IMR-90 (cell line): ENCODE measurements at places on chromosomes 7 and 10. TPM values are rescaled to one million over a fixed set of nuclear protein-coding genes. Genes with fewer than 3 reads are reported as not detected.

DNA sequence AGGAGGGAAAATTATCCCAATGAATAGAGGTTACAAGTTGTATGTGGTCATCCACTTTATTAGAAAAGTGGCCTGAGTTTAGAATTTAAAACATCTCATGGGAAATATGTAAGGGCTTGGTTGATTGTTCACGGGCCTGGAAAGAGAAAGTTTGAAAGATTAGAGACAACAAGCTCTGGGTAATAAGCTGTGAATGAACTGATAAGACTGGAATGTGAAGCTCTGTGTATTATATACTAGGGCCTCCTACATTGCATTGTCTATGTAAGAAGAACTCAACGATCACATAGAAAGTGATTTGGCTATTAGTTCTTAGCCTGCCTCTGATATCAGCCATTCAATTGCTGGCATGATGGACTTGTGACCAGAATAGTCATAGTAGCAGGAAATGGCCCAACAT is 199.2 kb upstream of the MAGI2 start:
- peak; percentile 40 for DNase-seq

DNA sequence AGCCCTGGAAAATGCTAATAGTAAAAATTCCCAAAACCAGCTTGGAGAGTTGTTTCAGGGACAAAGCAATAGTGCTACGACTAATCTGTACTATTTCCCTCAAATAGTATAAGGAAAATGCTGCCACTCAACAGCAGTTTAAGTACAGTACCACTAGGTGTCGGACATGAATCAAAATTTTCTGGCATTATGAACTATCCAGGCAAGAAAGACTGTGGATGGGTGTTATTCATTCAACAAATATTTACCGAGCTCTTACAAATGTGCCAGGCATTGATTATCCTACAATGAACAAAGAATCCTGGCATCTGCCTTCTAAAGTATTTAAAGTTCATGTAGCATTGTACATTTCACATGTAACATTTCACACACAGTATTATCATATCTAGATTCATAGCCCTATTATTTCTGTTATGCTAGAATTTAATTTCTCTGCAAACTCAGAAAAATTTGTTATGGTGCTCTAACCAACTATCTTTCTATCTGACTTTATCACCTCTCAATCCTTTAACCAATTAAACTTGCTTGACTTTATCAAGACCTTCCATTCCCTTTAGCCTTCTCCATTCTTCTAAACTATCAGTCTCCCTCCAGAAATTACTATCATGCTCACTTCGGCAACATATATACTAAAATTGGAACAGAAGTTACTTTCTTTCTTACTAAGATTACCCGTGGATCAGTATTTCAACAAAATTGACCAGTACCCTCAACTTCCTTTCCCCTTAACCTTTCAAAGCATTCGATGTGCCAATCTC is 80.6 kb downstream of the ARHGAP21 start:
- peak; percentile 88 for DNase-seq

DNA sequence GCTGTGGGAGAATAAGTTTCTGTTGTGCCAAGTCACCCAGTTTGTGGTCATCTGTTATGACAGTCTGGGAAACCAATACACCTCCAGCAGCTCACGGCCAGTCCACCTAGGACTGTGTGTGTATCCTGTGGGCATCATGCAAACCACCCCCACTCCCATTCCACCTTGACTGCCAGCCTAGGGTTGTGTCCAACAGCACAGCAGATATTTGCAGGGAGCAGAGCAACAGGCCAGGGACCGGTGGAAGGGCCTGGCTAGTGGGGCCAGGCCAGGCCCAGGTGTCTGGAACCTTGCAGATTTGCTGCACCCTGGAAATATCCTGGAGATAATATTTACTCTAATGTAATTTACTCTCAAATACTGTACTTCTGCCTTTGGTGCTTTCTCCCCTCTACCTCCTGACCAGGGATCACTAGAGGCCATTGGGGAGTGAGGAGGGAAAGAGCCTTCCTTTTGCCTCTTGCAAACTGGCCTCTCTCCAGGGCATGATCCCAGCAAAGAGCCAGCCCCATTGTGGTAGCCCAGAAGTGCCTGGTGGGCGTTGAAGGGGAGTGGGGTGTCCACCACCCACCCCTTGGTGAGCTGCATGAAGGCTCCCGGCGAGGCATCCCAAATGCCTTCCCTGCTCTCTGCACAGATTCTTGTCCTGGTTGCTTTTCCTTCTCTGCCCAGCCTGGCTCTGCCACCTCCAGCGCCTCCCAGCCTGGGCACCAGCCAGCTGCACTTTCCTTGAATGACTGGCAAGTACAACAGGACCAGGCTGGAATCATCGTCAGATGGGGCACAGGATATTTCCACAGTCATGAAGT is 15.2 kb upstream of the TPST1 start:
- DNase-seq: no peak

GRCh38 chr7:116836048-116836447 is 26.3 kb upstream of the CAPZA2 start:
- DNase-seq: no peak

Gene TRIM73
- 0.18 and 0.28 TPM in 2 replicates for total RNA-seq

Gene SPACDR
- total RNA-seq: 0.54 and 1.1 TPM in 2 replicates

DNA sequence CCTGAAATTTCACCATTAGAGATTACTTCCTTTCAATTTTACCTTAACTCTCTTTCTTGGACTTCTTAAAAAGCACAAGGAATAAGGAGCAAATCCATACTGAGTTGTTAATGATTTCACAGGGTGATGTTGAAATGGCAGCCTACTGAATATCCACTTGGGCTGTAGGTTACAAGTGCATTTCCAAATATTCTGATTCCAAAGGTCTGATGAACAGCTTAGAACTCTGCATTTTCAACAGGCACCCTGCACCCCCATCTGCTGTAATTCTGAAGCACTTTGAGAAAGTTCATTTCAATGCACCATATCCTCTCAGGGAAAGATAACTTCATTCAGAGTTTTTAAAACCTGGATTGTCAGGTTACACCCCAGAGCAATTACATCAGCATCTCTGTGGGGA is 368.4 kb downstream of the KCNMA1 start:
- DNase-seq: no peak
